ENCODE measurements at places on chromosomes 4 and X.

GRCh38 chr4:95093460-95093859 is 335.7 kb downstream of the BMPR1B start:
- no peak for DNase-seq

DNA sequence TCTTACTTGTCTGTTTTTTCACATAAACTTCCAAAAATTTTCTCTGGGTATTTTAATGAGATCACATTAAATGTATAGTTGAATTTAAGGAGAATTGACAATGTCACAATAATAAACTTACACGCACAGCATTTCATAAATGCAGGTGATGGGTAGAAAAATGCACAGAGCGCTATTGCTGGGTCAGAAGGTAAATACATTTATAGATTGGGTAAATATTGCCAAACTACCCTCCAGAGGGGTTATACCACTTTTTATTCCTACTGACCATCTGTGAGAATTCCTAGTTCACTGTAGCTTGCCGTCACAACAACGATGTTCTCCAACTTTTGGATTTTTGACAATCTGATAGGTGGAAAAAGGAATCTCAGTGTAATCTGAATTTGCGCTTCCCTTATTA is 34.6 kb downstream of the ANXA5 start:
- no peak for DNase-seq

DNA sequence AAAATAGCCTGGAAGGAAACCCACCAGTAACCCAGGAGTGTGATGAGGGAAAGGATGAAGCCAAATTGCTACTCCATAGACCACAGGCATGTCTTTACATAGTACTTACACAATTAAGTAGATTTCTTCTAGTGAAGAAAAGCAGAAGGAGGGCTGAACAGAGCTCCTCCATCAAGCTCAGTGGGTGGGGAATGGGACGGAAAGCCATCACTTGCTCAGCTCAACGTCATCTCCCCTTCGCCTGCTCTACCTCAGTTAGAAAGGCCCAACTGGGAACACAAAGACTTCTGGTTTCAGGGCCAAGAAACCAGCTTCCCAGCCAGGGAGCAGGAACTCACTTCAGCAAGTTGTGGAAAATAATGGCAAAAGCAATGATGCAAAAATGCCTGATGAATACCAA is 36.6 kb downstream of the ADGRG2 start:
- no peak for DNase-seq

- no peak for DNase-seq
These were observed 17.2 kb downstream of the PROM1 start for GRCh38 chr4:16066586-16067128.

DNA sequence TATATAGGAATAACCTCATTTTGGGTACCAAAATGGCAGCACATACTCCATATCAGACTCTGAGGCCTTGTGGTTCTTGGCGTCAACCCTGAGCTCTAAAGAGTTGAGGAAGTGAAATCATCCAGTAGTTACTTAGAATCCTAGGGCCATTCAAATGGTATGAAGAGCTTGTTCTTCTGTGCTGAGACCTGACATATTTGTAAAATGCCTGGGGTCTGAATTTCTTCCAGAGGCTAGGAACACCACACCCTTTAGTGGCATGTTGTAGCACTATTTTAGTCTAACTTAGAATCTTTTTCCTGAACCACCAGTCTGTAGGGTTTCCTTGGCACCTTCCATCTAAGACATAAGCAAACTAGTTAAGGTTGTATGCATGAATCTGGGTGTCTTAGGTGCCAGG is 18.1 kb upstream of the GDPD2 start:
- no peak for DNase-seq

All from NAMALWA (cell line).